D341Med (cell line): ENCODE measurements at places on chromosomes 7 and 10.

- DNase-seq: no peak
Observed at GRCh38 chr10:50917486-50917885, 32.1 kb upstream of the A1CF start.

DNA sequence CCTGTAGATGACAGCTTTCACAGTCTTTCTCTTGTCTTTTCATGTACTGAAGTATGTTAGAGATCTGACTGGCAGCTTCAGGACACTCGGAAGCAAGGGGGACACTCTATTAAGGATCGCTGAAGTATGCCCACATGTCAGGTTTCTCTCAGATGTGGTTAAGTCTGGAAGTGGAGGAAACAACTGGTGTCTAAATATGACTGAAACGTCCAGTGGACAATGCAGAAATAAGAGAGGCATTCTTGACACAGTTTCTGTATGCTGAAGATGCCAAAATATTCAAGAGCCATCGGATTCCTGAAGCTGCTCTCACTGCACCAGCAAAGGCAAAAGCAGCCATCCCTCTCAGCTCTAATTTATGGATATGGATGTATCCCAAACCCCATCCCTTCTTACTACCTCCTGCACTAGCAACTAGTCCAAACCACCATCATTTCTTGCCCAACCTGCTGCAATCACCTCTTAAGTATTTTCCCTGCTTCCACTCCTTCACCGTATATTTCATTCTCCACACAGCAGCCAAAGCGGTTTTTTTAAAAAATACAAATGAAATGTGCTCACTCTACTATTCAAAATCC lies 113.4 kb downstream of the REEP3 start:
- DNase-seq: no peak

DNA sequence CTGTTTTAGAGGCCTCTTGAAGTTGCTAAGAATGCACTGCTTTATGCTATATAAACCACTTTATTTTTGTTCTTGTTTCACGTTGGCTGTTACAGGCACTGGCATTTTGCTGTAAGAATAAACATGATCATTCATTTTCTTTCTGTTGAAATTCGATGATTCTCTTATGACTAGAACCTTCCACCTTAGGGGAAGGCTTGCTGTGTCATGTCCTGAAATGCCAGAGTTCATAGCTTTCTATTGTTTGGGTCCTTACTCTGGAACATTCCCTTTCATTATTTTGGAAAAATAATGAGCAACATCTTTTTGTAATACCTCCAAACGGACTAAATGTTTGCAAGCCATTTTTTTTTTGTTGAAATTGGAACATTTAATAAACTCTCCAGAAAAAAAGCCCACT lies 495.1 kb upstream of the POT1 start:
- no peak for DNase-seq

DNA sequence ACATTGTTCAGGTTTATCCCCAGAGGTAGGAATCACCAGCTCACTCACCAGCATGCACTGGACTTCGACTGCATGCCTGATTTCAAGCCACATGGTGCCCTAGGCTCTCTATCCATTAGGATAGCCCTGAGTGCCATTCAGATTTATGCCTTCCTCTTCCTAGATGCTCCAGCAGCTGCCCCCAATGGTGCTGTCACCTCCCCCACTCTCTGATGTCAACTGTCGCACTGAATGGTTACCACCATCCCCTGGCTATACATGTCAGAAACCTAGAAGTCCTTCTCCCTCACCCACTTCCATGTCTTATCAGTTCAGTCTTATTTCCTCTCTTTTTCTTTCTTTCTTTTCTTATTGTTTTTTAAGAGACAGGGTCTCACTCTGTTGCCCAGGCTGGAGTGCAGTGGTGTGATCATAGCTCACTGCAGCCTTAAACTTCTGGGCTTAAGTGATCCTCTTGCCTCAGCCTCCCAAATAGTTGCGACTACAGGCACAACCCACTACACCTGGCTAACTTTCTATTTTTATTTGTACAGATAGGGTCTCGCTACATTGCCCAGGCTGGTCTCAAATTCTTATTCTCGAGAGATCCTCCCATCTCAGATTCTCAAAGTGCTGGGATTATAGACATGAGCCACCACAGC lies 2.9 kb downstream of the SFXN4 start:
- no peak for DNase-seq

DNA sequence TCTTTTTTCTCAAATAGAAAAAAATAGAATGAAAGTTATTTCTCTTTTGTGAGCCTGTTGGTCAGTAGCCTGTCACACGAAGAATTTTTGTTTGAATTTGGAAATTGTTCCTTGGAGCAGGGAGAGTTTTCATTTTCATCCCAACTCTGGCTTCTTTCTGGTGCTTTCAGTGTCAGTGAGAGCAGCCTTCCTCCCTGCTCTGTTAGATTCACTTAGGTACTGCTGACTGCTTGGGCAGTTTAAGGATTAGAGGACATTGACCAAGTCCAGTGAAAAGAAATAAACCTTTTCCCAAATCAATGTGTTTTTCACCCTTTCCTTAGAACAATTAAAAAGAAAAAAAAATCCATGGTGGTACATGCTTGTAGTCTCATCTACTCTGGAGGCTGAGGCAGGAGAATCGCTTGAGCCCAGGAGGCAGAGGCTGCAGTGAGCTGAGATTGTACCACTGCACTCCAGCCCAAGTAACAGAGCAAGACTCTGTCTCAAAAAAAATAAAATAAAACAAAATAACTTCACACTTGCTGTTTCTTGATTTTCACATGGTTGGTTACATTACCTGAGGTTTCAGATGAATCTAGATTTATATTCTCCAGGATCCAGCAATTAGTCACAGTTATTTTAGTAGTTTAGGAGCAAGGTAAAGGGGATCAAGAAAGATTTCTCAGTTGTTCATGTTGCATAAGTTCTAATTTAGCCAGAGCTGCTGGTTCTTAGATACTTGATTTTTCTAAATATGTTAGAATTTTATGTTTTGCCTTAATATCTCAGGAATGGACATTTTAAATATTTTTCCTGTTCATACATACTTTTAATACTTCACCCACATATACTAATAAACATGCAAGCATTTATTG lies 63.1 kb downstream of the ZNRF2 start:
- no peak for DNase-seq

- DNase-seq: no peak
Observed at GRCh38 chr7:92485267-92485892, 7.6 kb upstream of the ERVW-1 start.

GRCh38 chr7:121113288-121113687 lies 124.8 kb downstream of the CPED1 start:
- no peak for DNase-seq

DNA sequence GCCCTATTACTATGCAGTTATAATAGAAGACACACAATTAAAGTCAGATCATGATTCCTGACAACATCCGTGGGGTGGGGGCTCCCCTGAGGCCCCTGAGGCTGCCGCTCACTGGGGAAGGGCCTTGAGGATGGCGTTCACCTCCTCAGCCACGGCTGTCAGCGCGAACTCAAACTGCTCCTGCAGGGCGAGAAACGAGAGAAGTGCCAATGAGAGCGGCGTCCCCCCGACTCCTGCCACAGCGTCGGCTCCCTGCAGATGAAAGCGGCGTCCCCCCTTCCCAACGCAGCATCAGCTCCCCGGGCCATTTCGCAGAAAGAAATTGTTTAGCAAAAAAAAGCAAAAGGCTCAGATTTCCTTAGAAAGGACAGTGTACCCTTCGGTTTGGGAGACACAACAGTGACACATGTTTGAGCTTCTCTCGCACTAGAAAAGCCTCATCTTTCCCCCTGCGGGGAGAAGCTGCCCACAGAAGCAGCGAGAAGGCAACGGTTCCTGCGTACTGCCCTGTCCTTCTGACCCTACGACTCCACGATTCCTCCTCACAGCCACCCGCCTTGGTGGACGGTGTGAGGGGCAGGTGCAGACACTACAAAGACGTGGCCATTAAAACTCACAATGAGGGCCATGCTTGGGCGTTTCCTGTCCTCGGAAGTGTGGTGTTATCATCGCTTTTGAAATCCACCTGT lies 203.9 kb downstream of the DNAJB6 start:
- DNase-seq: no peak

DNA sequence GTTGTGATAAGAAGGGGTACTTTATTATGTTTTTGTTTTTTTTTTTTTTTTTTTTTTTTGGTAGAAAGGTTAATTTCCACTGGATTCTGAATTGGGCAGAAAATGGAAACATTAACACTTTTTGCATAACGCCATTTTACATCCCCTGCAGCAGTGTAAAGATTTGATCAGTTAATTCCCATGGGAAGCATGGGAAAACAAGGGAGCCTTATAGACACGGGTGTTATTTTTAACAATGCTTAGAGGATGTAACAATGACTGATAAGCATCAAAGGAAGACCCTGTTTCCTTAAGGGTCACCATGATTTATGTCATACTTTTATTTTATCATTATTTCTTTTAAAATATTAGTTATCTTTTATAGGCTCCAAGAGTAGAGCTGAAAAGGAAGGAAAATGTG lies 140.2 kb downstream of the CDK14 start:
- DNase-seq: no peak

- no peak for DNase-seq
Observed at GRCh38 chr7:155260498-155260872, 37.2 kb upstream of the INSIG1 start.

DNA sequence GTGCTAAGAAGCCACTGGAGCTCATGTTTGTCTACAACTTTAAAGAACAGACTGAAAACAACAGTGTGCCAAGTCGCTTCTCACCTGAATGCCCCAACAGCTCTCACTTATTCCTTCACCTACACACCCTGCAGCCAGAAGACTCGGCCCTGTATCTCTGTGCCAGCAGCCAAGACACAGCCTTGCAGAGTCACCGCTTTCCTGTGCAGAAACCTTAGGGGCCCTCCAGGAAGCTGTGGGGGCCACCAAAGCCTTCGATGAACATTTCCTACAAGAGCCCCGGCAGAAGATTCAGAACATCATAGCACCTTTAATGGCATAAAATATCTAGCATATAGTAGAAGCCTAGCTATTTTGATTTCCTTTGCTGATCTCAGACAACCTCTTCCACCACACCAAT lies 88.0 kb upstream of the PRSS58 start:
- DNase-seq: no peak

DNA sequence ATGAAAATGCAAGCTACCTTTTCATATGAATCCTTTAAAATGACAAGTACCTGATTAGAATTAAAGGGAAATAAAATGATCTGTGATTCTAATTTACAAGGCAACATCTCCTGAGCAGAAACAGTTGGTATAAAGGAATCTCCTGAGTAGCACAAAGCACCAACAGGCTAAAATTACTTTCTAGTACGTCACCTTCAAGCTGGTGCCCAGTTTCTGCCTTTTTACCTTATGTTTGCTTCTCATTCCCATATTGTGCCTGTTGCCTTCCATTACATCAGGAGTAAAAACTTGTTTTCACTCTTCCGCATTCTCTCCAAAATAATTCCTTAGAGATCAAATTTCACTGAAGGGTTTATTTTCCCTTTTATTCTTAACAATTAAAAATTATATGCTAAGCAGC lies 587.1 kb upstream of the KCND2 start:
- DNase-seq: no peak

DNA sequence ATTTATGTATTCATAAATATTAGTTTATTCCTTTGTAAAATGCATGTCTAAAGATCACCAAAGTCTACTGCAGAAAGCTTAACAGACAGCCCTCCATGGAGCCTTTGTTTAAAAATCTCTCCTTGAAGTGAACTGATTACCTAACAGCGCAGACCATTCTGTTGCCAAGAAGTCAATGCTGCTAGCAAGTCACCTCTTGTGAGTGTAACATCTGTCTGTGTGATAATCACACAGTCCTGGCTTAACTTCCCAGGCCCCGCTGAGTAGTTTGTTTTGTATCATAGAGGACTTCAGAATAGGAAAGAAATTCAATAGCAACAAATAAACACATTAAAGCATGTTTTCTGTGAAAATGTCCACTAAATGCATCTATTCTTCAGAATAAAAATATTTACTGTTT lies 435.3 kb upstream of the IGFBP3 start:
- no peak for DNase-seq

- DNase-seq: no peak
Observed at GRCh38 chr7:1555046-1555812, 776 bp downstream of the TMEM184A start.

DNA sequence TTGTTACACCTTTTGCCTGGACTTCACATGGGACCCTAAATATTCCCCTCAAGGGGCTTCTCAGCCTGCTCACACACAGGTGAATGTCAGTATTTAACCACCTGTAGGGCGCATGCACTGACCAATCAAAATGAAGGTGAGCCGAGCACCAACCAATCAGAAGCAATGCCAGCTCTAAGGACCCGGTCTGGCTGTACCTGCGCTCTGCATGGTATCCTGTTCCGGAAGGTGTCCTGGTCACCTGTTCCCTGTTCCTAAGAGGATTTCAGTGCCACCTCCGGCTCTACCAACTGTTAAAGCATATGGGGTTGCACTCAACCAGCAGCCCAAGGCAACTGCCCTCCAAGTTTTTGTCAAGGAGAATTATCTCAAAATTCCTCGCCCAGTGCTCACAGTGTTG lies 18.4 kb upstream of the CALN1 start:
- no peak for DNase-seq

DNA sequence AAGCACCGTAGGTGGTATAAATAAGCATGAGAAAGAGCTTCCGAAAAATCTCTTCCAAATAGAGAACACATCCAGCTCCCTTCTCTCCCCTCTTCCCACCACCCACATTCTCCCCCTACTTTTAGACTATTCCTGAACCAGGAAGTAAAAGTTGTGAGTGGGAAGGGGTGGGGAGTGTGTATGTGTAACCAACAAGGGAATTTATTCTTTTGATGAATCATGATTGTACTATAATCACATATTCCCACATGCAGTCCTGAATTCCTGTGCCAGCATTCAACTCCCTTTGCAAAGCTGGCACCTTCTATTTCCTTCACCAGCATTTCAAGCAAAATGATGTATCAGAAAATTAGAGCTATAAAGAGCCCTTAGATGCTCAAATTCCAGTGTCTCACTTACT lies 230.6 kb upstream of the CHRM2 start:
- no peak for DNase-seq

DNA sequence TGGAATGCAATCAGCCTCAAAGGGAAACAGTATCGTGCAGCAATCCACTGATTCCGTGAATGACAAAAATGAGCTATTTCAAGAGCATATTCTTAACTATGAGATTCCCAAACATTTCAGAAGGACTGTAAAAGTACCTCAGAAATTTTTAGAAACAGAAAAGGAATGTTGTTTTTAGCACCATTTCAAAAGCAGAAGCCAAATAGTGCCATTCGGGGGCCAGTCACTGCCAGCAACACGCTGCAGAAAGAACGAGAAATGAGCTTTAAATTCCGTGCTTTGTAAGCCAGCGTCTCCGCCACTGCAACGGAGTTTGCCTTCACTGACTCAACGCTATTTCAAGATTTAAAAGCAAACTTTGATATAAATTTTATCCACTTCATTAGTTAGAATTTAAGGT lies 6.3 kb downstream of the NUDT5 start:
- DNase-seq: no peak
